ENCODE measurements at places on chromosomes 12 and 14. TPM values are rescaled to one million over a fixed set of nuclear protein-coding genes. Genes with fewer than 3 reads are reported as not detected.

- no peaks in the 10 kb centered on the region for H3K36me3 ChIP-seq
- H3K27ac ChIP-seq = no peak overlapping the region
- H3K27me3 ChIP-seq = peaks cover 16% of the 10 kb centered on the region
- no peak overlapping the region for H3K4me3 ChIP-seq
- H3K4me1 ChIP-seq = peaks cover 14% of the 10 kb centered on the region
These were observed 23.1 kb upstream of the COL2A1 start for GRCh38 chr12:48027183-48028002.

The SLC35F4 gene
- total RNA-seq = not detected

DNA sequence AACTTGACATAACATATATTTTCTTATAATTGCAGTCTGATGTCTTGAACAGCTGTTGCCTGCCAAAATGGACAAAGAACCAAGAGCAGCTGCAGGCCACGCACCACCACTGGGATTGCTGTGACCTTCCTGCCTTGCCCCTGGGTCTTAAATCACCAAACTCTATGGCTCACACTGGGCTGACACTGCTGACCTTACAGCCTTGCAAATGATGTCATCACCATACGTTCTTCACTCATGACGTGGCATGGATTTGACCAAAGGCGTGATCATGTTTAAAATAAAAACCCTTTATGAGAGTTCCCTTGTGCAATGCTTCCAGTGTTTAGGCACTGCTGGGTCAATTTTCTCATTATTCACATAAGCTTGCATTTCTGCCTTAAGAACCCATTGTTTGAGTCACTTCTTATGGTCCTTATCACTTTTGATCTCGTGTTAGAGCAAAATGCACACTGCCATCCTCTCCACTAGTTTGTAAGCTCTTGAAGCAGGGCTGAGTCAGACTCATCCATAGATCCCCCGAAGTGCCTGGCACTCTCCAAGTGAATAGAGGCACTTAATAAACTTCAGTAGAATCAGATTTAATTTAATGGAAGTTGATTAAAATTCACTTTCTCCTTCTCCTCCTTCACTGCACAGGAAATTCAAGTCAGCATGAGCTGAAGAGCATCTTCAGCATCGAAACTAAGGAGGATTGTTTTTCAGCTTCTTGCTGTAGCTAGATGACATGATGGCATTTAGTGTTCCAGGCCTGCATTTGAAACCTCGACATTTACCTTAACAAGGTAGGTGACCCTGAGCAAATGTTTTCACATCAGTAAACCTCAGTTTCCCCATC is 132.4 kb upstream of the PZP start:
- H3K27ac ChIP-seq = no peak overlapping the region
- no peak overlapping the region for H3K4me3 ChIP-seq
- DNase-seq = no peak
- H3K27me3 ChIP-seq = peaks cover 1% of the 10 kb centered on the region
- peaks cover 4% of the 10 kb centered on the region for H3K36me3 ChIP-seq
- peaks cover 4% of the 10 kb centered on the region for H3K4me1 ChIP-seq

The DNAL1 gene
- 15.2 TPM for total RNA-seq

The LMO3 gene
- not detected for total RNA-seq

The ST8SIA1 gene
- total RNA-seq = 0.15 TPM

GRCh38 chr14:71130491-71131179 is 223.4 kb downstream of the PCNX1 start:
- no peaks in the 10 kb centered on the region for H3K4me1 ChIP-seq
- DNase-seq = no peak
- no peak overlapping the region for H3K4me3 ChIP-seq
- no peak overlapping the region for H3K27ac ChIP-seq
- H3K27me3 ChIP-seq = no peaks in the 10 kb centered on the region

The AQP5 gene
- not detected for total RNA-seq

DNA sequence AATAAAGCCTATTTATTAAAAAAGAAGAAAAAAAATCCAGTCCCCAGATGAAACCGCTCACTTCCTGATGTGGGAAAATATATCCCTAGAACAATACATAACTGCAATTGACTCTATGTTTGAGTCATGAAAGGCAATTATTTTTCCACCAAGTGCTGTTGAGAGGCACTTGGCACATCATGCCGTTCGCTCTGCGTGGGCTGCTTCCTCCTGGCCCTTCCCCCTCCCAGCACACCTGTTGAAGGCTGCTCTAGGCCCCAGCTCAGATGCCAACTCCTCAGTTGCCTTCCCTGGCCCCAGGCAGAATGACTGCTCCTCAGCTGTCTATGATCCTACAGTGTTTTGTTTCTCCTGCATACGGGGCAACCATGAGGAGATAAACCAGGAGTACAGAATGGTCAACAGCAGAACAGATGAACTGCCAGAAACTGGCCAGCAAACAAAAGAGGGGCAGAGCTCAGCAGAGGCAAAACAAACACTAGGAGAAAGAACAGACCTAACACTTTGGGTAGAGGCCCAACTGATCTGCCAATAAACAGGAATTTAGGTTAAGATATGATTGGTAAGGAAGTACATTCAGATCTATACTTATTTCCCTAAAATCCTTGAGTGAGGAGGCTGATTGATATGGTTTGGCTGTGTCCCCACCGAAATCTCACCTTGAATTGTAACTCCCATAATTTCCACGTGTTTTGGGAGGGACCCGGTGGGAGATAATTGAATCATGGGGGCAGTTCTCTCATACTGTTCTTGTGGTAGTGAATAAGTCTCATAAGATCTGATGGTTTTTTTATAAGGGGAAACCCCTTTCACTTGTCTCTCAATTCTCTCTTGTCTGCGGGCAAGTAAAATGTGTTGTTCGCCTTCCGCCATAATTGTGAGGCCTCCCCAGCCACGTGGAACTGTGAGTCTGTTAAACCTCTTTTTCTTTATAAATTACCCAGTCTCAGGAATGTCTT is 58.6 kb downstream of the SLC38A1 start:
- no peak overlapping the region for H3K4me3 ChIP-seq
- peaks cover 39% of the 10 kb centered on the region for H3K4me1 ChIP-seq
- H3K27me3 ChIP-seq = no peaks in the 10 kb centered on the region
- H3K27ac ChIP-seq = peak overlapping the region; percentile 81
- DNase-seq = no peak
- H3K36me3 ChIP-seq = peaks cover 37% of the 10 kb centered on the region

The TEX22 gene
- total RNA-seq = 2.9 TPM

All from chondrocyte (in vitro differentiated cells).